ENCODE measurements at places on chromosomes 2 and 18.

GRCh38 chr2:19355931-19356544 is 2.4 kb downstream of the OSR1 start:
- DNase-seq = no peak

GRCh38 chr2:223941579-223942277 is 3.4 kb downstream of the WDFY1 start:
- no peak for DNase-seq

DNA sequence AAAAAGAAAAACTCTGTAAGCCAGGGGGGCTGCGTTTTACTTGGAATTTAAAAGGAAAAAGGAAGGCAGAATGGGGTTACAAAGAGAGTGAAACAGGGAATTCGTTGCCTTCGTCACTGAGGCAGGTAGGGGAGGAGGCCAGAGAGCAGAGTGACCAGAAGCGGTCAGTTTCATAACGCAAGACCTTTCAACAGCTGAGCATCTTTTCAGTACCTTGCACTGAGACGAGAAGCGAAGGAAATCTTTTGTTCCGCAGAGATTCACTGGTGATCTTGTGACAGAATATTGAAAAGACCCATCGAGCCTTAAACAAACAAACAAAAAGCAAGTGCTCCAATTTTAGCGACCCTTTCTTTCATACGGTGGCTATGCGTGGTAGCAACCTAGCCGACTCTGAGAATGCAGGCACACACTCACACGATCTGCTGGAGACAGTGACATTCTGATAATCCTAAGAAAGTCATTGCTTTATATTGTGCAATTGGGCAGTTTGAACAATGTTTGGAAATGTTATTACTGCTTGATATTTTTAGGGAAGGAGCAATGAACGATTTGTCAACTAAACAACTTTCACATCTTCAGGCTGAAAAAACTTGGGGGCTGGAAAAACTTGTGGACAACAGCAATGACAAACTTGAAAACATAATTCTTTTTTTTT is 93.8 kb upstream of the ODC1 start:
- no peak for DNase-seq

DNA sequence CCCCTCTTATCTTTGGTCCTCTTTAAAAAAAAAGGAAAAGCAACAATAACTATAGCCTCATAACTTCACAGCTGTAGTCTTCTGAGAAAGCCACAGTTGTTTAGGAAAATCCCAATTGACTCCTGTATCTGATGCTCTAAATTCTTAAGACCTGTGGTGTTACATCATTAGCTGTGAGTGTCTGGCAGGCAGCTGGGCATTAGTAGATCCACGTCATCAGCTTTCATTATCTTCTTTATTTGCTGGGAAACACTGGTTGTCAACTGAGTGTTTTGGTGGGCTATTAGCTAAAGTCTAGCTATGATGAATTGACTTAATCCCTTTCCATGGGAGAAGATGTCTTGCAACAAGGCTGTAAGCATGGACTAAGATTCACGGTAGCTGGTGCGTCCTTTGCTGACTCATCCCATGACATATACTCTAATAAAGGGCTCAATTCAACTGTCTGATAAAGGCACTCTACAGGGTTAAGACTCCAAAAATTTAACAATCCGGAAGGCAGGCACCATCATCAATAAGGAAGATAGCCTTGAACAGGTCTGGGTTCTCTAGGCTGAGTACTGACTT is 517.2 kb downstream of the PLCL1 start:
- DNase-seq = no peak

- no peak for DNase-seq
Measured at GRCh38 chr18:62768558-62768943, 53.2 kb downstream of the PHLPP1 start.

DNA sequence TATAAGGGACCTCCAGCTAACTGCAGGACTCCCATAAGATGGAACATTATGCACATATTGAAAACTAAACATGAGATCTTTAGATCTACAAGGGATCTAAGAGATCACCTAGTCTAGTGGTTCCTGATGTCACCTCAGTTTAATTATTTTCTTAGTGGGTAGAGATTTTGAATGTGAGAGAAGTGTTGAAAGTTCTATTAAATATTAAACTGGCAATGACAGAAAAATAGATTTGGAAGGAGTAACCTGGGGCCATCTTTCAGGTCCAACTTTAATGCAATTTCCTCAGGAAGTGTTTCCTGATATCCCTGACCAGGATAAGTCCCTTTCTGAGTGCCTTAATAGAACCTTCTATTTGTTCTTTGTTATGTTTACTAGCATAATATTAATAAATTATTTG is 29.1 kb upstream of the CPS1 start:
- no peak for DNase-seq

DNA sequence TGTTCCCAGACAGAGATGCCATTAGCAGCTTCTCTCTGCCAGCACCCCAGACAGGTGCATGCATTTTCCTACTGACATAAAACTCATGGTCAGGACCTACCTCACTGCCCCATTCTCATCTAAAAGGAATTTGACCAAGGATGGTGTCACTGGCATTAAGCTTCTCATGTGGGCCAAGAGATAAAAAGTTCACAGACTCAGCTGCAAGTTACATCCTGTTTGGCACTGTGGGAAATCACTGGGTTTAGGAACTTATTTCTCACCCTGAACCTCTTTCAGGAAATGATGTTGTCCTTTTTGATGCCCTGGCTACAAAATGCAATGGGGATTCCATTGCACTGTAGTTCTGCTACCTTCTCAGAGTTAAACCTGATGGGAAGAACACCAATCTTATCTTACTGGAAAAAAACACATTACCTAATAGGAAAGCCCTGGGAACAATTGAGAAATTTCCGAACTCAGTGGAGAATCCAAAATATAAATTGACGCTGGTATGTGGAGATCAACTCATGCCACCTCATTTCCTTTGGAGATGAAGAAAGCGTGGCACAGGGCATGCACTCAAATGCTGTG is 252.1 kb upstream of the COPS8 start:
- no peak for DNase-seq

DNA sequence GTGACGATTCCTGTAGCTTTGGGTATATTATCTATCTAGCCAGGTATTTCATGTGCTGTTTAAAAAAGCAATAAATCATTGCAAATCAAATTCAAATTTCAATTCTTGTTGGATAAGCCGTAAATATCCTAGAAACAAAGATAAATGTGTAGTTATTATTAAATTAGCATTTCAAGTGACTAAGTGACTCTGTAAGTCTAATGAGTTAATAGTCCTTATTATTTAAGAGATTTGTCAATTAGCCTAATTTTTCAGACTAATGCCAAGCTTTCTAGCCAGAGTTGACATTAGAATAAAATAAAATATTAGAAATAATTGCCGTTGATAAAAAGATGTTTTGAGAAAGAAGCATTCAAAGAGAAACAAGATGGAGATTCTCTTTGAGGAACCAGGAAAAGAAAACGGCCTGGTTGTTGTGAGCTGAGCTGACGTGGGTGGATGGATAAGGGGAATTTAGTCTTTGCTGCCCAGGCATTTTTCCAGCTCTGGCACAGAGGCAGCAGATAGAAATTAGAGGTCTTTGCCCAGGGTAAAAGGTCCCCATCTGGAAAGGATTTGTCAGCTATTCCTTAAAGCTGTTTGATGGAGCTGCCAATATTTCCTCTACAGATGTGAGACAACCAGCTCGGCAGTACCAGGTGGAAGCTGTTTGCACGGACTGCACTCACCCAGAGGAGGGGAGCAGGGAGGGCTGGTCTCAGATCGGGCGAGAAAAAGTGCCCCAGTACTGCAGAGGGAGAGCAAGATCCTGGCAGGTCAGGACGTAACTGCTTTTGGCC is 117.3 kb upstream of the SEC11C start:
- DNase-seq = no peak

- no peak for DNase-seq
Measured at GRCh38 chr2:10820978-10821695, 8.6 kb upstream of the PDIA6 start.

DNA sequence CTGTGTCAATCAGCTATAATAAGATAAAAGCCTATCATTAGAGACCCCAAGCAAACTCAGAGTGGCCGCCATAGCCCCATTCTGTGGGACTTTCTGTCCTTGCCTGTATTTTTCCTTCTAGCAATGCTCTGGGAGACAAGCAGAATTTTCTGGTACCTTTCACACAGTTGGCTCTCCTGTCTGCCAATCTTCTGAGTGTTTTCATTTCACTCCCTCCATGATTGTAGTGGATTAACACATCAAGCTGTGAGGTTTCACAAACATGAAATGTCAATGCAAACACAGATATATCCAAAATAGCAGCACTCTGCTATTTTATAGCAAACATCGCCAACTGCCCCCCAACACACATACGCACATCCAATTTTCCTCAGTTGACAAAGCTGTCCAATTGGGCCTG is 64.9 kb downstream of the C1D start:
- DNase-seq = no peak

DNA sequence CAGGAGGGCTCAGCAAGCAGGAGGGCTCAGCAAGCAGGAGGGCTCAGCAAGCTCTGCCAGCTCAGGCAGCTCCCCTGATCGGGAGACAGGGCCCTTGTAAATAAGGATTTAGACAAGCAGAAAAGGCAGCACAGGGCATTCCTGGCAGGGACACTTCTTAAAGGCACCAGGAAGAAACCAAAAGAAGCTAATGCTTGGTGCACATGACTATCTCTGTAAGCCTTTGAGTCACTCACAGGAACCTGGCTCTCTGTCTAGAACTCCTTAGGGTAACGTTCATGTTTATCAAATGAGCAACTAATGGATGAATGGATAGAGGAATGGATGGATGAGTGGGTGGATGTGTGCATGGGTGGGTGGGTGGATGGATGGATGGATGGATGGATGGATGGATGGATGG is 28.4 kb downstream of the TMEM37 start:
- DNase-seq = no peak

- no peak for DNase-seq
Measured at GRCh38 chr2:218631837-218632236, 24.1 kb downstream of the PLCD4 start.

- no peak for DNase-seq
Measured at GRCh38 chr2:109341355-109342255, 212.6 kb downstream of the SH3RF3 start.

DNA sequence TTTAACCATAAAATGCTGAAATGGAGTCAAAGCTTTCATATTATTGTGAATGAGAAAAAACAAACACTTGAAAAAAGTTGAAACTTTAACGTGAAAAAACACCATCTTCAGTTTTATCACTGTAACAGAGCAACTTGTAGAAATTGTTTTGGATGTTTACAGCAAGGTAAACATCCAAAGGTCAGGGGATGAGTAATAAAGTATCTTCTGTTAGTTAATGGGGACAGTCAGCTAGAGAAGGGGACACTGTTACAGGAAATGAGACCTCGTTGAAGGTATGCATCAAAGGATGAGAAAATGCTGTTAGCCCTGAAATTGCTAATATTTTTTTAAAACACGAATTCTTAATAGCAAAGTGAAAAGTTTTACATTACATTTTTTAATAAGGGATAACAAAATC is 2.9 kb downstream of the RHBDD1 start:
- DNase-seq = no peak

- no peak for DNase-seq
Measured at GRCh38 chr2:100887713-100888495, 68.0 kb downstream of the NPAS2 start.

GRCh38 chr2:228107846-228108245 is 73.6 kb downstream of the SPHKAP start:
- no peak for DNase-seq

GRCh38 chr2:133378928-133379549 is 189.2 kb downstream of the NCKAP5 start:
- DNase-seq = no peak

GRCh38 chr2:51505533-51505932 is 473.6 kb upstream of the NRXN1 start:
- no peak for DNase-seq

GRCh38 chr18:37729716-37730115 is 164.1 kb upstream of the CELF4 start:
- DNase-seq = no peak

DNA sequence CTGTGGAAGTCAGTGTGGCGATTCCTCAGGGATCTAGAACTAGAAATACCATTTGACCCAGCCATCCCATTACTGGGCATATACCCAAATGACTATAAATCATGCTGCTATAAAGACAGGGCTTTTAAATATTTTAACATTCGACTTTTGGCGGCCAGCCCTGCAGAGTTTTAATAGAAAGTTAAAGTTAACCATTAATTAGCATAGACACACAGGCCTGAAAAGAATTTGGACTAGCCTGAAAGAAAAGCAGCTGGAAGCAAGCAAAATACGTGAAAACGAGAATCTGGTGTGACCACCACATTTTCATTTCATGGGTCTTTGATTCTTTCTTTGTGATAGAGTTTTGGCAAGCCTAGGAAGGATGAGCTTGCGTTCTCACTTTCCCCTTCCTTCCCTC is 184.0 kb downstream of the SCG2 start:
- DNase-seq = no peak

DNA sequence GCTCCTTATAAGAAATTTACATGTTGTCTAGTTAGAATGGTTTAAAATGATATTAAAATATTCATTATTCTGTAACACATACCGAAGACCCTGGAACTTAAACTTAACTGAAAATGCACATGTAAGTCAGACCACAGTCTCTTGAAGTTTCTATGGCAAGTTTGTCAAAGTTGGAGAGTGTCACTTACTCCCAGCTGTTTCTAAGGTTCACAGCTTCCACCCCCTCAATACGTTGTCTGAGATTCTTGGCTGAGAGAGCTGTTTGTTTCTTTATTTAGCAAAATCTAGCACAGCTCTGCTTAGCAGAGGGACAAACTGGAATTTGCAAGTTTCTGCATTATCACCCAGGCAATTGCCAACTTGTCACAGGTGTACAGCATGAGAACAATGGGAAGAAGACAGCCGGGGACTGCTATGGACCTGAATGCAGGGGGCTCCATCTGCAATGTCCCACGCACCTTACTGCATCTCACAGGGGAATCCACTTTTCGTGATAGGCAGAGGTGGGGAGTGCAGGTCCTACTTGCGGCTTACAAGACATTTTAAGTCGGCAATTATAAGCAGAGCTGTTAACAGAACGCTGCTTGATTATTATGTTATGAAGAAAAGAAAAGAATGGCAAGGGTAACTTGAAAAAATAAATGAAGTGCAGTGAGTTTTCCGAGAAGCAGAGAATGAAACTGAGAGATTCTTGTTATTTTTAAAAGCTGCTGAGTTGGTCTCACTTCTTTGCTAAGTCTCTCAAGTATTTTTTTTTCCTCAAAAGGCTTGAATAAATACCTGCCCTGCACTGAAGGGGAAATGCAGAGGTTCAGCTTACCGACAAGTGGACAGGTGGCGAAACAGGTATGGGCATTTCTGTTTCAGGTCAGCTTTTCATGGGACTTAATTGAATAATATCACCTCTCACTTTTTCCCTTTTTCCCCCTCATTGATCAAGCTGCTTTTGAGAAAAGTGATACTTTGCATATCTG is 1072.1 kb upstream of the FANCL start:
- no peak for DNase-seq

DNA sequence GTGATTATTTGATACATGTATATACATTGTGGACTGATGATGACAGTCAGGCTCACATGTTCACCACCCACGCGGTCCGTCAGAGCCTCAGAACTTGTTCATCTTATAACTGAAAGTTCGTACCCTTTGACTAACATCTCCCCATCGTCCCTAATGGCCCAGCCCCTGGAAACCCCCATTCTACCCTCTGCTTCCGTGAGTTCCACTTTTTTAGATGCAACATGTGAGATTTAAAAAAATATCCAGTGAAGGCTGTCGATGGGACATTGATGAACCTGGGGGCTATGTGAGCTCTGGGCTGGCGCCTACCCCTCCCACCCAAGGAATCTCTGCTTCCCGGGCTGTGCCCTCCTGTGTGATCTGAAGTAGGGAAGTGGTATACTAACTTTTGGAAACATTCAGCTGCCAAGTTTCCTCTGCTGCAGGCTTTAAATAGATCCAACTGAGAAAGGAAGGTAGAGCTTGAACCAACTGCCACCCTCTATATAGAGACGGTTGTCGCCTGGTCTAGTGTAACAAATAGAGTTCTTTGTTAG is 163.8 kb downstream of the FAM210A start:
- DNase-seq = no peak

All from NCI-H774 (cell line).